ENCODE measurements at places on chromosomes 6 and 20.

- no peak for DNase-seq
These were observed 76.8 kb downstream of the OLIG3 start for GRCh38 chr6:137417396-137417795.

- no peak for DNase-seq
These were observed 22.7 kb upstream of the NUP153 start for GRCh38 chr6:17729223-17730077.

- DNase-seq, result peak; percentile 80
These were observed 1.2 kb downstream of the TPD52L1 start for GRCh38 chr6:125154761-125155135.

- peak; percentile 40 for DNase-seq
These were observed 5.6 kb upstream of the ANKRD60 start for GRCh38 chr20:58233881-58234528.

DNA sequence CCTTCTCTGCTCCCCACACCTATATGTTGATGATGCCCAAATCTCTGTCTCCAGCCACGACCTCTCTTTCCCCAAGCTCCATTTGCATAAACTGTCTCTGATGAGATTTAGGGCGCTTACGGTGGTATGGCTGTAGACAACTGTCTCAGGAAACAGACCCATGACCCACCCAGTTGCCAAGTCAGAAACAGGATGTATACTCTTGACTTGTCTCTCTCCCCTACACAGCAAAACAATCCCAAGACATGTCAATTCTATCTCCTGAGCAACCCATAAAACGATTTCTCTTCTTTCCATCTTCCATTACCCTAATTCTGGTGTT lies 13.9 kb downstream of the GNL1 start:
- DNase-seq, result no peak

- peak; percentile 26 for DNase-seq
These were observed 25.7 kb downstream of the RCAN2 start for GRCh38 chr6:46465294-46466165.

DNA sequence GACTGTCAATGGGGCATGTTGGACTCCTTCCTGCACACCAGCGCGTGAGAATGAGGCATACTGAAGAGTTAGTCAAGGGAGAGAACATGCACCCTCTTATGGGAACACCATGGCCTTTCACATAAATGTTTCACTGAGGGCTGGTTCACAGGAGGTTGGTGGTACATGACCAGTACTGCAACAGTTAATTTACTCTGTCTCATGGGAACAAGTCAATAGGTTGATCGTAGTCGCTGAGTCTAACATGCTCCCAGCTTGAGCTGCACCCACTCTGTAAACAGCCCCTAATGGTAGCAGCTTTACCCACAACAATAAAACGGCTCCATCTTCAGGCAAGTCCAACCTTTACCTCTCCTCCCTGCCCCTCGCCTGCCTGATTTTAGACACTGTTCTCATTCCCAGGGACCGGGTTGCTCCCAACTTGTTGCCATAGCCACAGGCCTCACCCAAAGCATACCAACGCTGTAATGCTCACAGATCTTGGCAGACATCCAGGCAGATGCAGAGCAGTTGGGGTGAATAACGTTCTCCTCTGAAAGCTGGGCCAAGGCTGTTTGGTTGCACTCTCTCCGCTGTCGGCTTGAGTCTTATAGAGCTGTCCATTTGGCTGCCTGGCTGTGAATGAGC lies 111.3 kb downstream of the LY86 start:
- DNase-seq, result peak; percentile 88

DNA sequence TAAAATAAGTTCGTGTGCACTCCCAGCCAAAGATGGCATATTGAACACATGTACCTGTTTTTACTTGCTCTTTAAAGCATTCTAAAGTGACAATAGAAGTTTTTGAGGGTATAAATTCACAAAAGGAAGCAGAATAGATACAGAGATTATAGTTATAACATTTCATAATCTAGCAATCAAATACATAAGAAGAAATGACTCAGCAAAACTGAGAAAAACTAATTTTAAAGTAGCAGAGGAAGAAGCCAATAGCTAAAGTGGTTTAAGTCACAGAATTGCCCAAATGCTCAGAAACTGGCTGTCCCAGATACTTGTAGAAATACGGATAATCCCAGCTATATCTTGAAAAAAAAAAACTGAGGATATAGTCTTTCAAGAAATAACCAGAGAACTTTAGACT lies 49.2 kb upstream of the TBC1D32 start:
- DNase-seq, result no peak

GRCh38 chr20:64057628-64058498 lies 5.1 kb upstream of the TCEA2 start:
- DNase-seq, result peak; percentile 66

DNA sequence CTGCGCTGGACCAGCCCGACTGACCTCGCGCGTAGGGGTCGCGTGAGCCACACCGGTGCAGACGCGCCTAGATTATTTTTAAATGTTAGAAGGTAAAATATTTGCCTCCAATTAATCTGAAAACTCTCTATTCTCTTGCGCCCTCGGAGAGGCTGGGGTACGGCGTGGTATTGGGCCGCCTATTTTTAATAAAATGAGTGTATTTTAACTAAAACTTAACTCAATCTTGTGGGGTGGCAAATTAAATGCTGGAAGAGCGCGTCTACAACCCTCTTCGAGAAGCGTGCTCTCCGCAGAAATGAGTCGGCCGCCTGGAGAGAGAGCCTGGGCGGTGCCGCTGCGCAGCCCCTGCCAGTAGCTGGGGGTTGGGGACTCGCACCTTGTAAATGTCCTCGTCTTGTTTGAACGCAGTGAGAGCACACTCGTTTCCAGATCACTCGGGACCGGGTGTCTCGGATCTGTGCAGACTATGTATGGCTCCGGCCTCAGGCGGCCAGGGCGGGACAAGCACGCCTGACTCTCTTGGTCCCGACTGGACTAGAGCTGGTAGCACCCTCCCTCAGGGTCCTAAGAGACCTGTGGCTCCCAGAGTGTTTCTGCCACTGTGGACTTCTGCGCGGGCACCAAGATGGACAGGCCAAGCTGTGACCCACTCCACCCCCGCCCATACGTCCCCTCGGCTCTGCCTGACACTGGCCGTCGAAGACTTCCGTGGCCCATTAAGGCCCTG lies 2.0 kb upstream of the MAFB start:
- DNase-seq, result no peak

- no peak for DNase-seq
These were observed 25.8 kb upstream of the CEP85L start for GRCh38 chr6:118677193-118677592.

DNA sequence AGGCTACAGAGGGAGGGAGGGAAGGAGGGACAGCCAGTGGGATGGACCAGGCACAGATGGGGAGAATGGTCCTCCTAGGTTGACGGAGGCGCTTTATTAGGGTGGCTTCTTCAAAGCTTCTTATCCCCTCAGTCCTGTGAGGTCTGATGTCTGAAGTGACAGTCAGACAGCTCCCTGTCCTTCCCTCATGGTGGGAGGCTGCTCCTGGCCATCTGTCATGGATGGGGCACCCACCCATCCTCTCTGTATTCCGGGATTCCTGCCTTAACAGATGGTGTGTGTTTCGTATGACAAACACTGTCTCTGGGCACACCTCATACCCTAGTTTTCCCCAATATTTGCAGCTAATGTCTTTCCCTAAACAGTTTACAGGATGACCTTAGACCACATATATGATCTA lies 7.9 kb downstream of the RIN2 start:
- no peak for DNase-seq

DNA sequence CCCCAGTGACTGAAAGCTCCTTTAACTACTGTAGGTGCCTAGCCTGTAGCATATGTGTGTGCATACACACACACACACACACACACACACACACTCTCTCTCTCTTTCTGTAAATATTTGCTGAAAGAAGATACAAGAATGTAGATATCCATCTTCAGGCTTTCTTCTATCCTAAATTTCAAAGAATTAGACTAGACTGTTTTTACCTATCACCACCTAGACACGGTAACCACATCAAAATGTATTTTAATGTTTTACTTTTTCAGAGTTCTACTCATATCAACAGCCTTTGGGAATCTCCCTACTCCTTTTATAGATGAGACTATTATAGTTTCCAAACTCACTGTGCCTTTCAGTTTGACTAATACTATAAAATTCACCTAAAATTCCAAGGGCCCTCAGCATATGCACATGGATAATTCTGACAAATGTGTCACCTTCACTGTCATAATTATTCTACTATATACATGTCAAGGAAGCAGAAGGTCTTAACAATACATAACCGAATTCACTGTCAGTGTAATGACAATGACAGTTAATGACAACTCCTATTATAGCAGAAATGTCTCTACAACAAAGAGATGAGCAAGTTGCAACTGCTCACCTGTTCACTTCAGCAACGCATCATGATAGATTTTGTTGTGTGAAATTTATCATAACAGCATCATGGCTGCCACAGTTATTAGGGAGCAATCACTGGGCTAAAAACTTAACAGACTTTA lies 236.5 kb downstream of the GMPR start:
- no peak for DNase-seq

- no peak for DNase-seq
These were observed 98.1 kb upstream of the ASCC3 start for GRCh38 chr6:100979267-100979666.

GRCh38 chr6:49202924-49203536 lies 260.0 kb downstream of the MMUT start:
- DNase-seq, result no peak

DNA sequence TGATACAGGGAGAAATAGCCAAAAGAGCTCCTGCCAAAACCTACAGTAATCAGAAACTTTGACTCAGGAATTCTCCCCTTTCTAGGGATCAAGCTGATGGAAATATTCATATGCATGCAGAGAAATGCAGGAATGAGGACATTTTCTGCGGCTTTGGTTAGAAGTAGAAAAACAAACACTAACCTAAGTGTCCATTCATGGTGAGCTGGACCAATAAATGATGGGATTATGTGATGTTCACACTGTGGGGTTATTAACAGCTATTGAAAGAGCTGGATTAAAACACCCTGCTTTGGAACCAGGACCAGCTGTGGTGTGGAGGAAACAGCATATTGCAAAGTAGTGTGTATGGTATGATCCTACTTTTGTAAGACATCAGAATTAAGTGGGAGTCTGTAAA lies 143.1 kb downstream of the SYCP2 start:
- no peak for DNase-seq

DNA sequence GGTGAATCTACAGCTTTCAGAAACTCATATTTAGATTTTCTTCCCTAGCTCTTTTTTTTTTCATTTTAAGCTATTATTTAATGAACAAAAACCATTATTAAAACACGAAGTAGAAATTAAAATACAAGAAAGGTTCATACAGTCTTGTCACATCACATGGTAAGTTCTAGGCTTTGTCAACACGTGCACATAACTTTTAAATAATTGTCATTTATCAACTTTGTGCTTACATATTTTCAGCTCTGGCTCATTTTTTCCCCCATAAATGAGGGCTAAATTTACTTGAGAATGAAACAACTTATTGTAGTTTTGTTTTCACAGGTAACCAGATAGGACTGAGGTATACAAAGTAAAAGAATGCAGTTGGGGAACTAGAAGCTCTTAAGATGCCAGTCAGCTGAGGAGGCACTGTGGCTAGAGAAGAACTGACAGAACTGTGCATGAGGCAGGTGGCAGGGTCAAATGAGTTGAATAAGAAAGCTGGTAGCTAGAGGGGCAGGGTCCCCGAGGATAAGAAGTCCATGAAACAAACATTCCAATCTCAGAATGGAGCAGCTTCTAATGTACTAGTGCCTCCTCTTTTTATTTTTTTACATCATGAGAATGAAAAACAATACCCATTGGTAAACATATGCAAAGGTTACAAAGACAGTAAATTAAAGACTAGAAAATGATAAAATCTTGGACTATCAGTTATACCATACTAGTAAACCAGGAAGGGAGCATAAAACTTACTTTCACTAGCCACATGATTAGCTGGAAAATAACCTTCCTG lies 141.5 kb downstream of the MYB start:
- peak; percentile 72 for DNase-seq

DNA sequence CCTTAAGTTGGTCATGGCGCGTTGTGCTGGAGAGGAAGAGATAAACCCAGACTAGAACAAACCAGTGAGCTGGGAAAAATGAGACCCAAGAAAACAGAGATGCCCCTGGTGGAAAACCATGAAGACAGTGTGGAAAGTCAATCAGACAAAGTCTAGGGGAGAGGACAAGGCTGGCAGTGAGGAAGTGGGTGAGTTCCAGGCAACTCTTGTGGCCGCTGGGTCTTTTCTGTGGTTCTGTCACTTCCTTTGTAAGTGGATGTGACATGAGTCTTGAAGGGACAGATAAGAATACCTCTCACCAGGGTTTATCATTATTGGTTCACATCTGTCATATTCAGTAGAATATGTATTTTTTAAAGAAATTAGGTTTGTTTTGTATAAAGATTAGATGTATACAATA lies 738.4 kb downstream of the DHX35 start:
- DNase-seq, result peak; percentile 22

GRCh38 chr6:35154947-35155346 lies 13.8 kb upstream of the TCP11 start:
- no peak for DNase-seq

DNA sequence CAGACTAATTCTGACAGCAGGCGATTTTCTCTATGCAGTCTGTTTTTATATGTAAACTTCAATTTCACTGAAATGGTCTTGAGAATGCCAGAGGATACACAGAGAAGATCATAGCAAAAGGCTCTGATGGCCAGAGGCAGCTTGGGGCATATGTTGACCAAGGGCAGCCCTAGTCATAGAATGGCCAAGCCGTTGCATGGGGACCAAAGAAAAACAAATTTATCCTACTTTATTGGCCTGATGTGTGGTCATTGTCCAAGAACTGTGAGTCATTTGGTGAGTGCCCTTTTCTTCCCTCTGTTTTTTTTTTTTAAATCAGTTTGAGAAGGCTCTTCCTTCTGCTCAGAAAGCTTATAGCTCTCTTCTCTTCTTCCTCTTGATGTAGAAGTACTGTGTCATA lies 5.8 kb downstream of the HDGFL1 start:
- DNase-seq, result no peak

DNA sequence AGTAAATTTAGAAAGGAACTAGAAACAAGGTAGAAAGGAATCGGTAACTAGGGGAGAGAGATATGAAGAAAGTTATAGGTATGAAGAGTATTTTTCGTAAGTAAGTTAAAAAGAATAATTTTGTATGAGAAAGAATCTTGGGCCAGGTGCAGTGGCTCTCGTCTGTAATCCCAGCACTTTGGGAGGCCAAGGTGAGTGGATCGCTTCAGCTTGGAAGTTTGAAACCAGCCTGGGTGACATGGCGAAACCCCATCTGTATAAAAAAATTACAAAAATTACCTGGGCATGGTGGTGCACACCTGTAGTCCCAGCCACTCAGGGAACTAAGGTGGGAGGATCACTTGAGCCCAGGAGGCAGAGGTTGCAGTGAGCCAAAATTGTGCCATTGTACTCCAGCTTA lies 42.0 kb downstream of the TCP11 start:
- DNase-seq, result no peak

- DNase-seq, result no peak
These were observed 13.7 kb downstream of the EXOC2 start for GRCh38 chr6:679282-679681.
